ENCODE measurements at places on chromosomes 1 and 21.

GRCh38 chr1:210757677-210758076 is 376.3 kb downstream of the KCNH1 start:
- DNase-seq: no peak

GRCh38 chr1:86466109-86466844 is 2.5 kb upstream of the CLCA1 start:
- no peak for DNase-seq

DNA sequence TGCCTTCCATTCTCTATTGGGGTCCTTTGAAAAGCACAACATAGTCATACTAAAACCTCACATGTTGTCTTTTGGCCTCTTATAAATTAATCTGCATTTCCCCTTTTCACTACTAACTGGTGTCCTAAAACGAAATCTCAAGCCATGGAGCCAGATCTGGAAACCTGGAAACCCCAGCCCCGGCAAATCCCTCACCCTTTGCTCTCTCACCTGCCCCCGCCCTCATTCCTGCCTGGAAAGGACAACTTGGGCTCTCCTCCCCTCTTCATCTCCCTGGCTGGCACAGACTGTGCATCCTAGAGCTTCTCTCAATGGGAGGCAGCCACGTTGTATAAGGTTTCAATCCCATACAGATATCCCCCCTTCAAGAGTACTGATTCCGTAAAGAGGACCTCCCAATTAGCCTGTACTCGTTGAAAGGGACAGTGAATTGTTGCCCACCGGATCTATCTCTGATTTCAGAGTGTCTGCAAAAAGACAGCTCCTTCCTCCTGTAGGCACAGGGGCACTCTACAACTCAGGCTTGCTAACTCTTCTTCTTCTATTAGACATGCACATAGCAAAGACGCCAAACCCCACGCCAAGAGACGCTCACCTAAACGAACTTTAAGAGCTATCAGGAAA is 1.4 kb downstream of the DUSP10 start:
- DNase-seq: no peak

- DNase-seq: peak; percentile 21
These were observed 2.3 kb downstream of the H3-3A start for GRCh38 chr1:226064816-226065248.

DNA sequence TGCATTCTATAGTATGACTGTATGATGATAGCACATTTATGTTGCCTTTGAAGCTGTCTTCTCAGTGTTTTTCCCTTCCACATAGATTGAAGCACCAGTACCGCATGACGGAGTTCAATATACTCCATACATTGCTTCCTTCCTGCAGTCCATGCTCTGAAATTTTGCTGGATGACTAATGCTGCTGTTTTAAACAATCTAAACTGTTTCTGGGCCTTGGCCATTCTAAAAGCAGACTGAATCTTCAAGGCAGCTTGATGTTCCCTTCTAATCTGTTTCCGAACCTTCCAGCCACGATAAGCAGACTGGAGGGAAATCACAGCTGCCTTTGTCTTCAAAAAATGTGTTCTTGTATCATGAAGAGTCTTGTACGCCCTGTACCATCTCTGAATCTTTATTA is 36.2 kb upstream of the F13B start:
- DNase-seq: no peak

Data from cerebellar nuclear complex (tissue), 1 donor.